Non-pigmented ciliary epithelial cell (primary cell): ENCODE measurements at places on chromosomes 5 and 9.
A peak's percentile ranks its signal among the peaks of the same experiment; 100 is the strongest.

- DNase-seq: no peak
These were observed 30.9 kb upstream of the CDK20 start for GRCh38 chr9:88005240-88005639.

GRCh38 chr5:43461066-43461465 lies 22.6 kb downstream of the TMEM267 start:
- no peak for DNase-seq

GRCh38 chr9:135600296-135600817 lies 38.8 kb downstream of the PAEP start:
- DNase-seq: no peak

DNA sequence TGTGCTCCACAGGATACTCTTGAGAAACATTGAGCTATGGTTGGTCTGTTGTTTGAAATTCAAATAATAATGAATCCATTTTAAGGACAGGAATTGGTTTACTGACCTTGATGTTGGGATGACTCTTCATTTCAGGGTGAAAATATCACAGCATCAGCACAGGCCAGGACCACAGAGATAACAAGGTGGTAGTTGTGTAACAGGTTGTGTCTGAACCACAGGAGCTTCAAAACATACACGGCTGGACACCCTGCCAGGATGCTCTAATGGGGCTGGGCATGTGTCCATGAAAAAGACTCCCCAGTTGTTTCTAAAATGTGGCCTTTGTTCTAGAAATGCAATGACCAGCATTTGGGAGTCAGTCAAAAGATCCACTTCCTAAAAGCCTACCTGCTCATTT lies 69.8 kb downstream of the ACO1 start:
- no peak for DNase-seq

- no peak for DNase-seq
These were observed 451.4 kb upstream of the DAB2 start for GRCh38 chr5:39876146-39876545.

DNA sequence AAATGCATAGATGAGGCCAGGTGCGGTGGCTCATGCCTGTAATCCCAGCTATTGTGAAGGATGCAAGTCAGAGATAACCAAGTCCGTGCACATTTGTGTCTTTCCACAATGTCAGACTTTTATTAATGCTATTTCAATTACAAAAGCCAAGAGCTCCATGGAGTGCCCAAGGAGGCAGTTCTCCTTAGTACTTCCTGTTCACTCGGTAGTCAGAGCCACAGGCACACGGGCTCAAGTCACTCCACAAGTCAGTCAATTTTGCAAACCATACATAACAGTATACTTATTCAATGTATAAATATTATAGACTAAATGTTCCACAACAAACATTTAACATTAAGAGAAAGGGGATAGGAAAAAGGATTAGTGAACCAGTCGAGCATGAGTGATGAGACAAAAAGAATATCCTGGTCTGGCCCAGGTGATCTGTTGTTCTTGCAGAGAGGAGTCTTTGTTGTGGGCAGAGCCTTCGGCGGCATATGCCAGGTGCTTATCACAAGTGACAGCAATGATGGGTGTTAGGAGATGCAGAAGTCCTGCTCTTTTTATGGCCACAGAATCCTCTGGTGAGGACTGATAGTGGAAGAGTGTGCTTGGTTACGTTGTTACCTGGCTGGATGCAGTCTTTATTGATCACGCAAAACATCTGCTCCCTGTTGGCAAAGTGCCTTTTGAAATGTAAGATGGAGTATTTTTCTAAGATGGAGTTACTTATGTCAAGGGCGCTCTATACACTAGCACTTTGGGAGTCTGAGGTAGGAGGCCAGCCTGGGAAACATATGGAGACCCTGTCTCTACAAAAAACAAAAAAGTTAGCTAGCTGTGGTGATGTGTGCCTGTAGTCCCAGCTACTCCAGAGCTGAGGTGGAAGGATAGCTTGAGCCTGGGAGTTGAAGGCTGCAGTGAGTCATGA lies 167.0 kb upstream of the FBXL17 start:
- DNase-seq: no peak

GRCh38 chr5:132179405-132179804 lies 48.2 kb downstream of the P4HA2 start:
- no peak for DNase-seq

DNA sequence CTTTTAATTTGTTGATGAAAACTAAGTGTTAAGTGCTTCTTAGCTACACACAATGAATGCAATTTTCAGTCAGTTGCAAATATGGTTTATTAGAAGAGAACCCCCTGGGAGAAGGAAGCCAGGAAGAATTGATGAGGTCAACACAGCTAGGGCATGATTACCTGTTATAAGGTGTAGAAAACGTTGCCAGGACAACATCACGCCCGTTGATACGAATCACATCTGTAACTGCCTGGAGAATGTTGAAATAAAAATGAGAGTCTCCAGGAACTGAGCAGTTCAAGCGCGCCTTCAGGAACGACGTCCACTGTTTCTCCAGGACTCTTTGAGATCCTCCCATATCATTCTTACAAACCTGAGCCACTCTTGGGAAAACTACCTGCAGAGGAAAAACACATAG lies 88.0 kb downstream of the SEMA6A start:
- DNase-seq: no peak

GRCh38 chr5:177133096-177133852 lies at the start of gene NSD1:
TSS of gene NSD1 (plus strand) at chr5:177133773. CDS start at chr5:177135104, 1,331 bp downstream.
- peak; percentile 36 for DNase-seq

DNA sequence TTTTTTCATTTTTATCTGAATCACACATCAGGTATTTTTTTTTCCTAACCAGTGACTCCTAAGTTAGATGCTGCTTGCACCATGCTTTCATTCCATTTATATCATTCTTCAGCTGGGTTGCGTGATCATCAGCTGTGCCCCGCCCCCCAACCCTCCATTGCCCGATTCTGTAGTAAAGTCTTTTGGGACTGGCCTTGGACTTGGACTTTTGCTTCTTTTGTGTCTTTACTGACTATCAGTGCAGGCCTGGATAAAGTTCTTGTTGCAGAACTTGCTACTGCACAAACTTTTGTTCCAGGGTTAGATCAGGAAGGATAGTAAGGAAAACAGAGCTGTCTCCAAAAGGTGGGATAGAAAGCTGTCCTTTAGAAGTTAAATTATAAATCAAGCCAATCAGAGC lies 38.5 kb downstream of the SLC22A5 start:
- DNase-seq: no peak

DNA sequence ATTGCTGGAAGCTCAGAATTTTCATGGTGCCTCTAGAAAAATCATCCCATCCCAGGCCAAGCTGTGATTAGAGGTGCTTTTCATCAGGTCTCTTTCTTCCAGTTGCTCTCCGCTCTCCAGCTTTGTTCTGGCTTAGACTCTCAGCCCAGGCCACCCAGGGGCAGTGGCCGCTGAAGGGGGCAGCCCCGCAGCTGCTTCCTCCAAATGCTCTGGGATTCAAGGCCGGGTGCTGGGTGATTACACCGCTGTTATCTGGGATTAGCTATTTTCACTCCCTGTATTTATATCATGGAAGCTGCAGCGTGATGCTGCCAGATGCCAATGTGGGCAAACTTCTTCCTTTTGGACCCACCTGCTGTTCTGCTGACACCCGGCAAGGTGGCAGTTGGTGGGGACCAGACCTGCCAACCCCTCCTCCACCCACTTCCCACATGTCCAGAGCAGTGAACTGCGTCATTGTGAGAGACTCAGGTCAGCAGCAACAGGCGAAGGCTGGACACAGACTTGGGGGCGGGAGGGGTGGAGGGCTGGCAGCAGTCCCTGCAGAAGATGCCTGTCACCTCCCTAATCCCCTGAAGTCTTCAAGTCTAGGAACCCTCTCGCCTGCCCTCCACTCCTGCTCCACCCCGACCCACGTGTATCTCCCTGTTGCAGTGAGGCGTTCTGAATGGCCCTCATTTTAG lies 33.9 kb upstream of the NKX2-5 start:
- DNase-seq: no peak

DNA sequence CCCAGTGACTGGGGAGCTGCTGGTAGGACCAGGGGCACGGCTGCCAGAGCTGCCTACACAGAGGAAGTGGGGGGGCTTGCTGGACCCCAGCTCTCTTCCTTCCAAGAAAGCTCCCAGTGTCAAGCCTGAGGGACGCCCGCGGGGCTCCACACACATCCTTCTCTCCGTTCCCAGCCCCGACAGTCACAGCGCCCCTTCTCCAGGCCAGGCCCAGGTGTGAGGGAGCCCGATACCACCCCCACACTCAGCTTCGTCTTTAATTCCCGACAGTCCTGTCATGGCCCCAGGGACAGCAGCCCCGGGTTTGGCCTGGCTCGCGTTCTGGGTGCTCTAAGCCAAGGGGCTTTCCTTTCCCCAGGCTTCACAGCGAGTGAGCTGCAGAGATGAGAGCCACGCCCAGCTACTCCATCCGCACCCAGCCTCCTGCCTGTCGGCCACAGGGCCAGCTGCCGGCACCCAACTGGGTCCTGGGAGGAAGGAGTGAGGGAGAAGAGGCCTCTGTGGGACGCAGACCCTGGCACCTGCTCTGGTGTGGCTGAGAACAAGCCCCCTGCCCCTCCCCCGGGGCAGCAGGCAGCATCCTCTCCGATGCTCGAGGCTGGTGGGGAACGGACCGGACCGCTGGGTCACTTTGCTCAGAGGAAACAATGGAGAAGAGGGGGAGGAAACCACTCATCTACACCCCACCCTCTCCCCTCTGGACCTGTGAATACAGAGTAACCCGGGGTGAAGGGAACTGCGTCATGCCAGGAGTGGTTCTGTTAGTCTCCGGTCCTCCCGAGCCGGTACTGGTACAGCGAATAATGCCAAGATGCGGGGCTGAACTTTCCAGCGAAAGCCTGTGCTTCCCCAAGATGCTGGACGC lies 53.9 kb upstream of the PHYKPL start:
- DNase-seq: no peak

DNA sequence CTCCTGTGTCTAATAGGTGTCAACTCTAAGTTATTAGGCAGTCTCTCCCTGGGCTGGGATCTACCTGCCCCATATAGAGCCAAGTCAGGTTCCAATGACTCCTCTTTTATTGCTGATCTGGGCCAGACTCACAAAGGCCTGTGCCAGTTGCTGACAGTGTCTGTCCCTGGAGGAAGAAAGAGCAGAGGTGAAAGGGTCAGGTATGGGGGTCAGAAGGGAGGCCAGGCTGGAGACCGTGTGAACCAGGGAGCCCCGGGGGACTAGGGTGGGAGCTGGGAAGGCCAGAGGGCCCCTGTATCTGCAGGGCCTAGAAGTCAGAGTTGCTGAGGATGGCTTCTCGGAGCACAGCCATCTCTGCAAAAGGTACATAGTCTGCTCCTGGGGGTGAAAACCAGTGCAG lies 3.5 kb upstream of the HINT2 start:
- no peak for DNase-seq

DNA sequence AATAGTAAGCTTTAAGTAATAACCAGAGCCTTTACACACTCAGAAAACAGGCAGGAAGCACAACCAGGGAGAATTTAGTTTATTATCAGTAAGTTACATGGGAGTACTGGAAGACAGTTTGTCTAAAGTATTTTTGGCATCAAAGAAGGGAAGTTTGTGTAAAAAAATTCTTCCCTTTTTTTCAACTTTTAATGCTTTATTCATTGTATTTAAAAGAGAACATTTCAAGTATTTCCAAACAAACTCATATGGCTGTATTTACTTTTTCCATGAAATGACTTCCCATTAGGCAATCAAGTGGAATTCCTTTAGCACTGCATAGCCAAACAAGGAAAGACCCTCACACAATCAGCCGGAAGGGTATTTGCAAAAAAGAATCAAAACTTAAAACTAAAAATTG lies 26.7 kb downstream of the RNF145 start:
- no peak for DNase-seq

DNA sequence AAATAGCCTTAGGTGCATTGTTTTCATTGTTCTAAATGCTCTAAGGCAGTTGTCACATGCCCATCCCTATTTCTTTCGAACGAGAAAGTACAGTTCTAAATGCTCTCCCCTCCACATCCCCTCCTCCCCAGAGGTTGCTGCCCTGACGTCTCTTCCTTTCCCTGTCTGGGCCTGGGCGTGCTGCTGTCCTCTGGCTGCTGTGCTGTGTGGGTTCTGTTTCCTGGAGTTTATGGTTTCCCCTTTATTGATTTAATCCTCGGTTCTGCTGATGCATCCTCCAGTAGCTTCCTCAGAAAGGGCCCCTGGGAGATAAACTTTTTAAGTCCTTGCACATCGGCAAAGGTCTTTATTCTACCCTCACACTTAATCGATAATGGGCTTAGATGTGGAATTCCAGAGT lies 48.8 kb downstream of the MVB12B start:
- no peak for DNase-seq

DNA sequence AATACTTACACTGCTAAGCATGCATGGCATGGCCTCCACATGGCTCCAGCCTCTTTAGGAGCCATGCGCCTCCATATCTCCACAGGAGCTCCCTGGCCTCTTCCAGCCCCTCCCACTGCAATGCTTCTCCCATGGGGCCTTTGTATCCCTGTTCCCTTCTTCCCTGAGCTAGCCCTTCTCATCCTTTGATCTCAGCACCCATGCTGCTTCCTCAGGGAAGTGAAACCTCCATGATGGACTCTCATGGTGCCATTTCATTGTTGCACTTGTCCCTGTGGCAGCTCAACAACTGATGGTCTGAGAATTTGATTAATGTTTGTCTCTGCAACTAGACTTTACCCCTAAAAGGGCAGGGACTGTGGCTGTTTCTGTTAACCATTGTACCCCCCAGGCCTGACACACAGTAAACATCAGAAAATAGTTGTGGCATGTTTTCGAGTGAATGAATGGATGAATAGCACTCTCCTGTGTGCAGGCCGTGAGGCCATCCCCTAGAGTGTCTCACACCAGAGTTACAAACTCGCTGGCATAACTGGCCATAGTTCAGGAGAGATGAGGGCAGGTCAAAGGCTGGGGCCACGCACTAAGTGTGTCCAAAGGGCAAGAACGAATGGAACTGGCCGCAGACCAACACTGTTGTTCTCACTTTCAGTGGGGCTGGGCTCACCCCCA lies 6.6 kb downstream of the IDNK start:
- no peak for DNase-seq

DNA sequence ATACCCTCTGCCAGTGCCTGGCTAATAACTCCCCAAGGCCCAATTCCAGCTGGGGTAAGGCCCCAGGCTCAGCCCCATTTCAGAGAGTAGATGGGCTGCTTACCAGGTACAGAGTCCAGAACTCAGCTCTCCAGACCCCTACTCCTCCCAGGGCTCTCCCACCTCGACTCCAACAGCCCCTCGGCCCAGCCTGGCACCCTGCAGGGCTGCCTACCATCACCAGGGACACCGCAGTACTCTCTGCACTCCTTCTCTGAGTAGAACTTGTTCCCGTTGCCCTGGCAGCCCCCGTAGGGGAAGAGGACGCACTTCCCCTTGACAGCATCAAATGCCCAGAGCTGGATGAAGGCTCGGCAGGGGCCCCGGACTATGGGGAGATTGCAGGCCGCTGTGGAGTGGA lies 17.4 kb downstream of the AMBP start:
- no peak for DNase-seq
